ENCODE measurements at places on chromosomes 4 and X.

DNA sequence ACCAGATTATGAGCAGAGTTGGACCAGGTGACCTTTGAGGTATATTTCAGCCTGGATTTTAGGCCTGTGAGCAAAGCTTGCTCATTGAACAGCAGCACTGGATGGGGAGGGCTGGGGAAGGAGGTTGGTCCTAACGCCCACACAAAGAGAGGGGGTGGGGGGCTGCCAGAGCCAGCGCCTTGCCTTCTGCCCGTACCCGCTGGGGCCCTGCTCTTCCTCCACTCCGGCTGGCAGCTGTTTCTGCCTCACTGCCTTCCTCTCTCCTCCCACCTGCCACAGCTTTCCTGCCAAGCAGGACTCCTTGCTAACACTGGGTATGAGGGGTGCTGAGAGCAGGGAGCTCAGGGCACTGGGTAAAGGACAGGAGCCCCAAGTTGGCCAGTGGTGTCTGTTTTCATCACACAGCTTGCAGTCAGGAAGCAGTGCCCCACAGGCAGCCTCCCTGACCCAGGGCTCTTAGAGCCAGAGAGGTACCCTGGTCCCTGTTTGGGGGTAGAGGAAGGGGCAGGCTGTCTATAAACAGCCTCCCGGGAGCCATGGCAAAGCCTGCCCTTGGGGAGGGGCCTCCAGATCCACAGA lies 6.1 kb downstream of the NALF2 start:
- no peak for DNase-seq

DNA sequence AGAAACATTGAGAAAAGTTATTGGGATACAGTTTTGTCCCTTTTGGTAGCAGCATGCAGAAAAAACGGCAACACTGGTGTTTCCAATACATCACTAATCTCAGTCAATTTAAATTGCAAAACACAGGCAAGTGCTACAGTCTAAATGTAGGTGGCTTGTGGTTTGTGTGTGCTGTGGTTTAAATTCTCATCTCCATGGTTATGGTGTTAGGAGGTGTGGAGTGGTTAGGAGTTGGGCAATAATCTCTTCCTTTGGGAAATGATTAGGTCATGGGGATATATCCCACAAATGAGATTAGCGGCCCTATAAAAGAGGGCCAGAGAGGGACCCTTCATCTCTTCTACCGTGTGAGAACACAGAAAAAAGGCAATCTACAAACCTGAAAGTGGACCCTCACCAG lies 1344.3 kb downstream of the ADGRL3 start:
- DNase-seq: no peak

GRCh38 chrX:124045109-124045508 lies 83.6 kb downstream of the STAG2 start:
- DNase-seq: no peak

- no peak for DNase-seq
Measured at GRCh38 chr4:158912390-158912789, 143.6 kb downstream of the FNIP2 start.

DNA sequence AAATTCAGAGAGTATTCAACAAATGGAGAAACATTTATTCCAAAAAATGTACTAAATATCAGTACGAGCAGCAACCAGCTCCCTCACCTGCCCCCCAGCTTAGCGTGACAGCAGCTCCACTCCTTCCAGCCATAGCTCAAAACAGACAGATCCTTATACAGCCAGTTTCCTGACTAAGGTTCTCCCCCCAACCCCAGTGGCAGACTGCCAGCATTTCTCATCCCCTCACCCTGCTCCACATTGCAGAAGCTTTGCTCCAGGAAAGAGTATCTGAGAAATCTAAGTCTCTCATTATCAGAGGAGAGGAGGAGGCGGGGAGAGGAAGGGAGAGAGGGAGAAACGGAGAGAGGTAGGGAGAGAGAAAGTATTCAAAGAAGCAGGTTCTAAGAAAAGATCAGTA lies 53.3 kb upstream of the PASD1 start:
- no peak for DNase-seq

GRCh38 chr4:104470770-104471169 lies 23.9 kb downstream of the CXXC4 start:
- no peak for DNase-seq

- DNase-seq: no peak
Measured at GRCh38 chr4:90293320-90293719, 166.1 kb downstream of the CCSER1 start.

GRCh38 chr4:47543331-47543730 lies 58.3 kb downstream of the ATP10D start:
- no peak for DNase-seq

DNA sequence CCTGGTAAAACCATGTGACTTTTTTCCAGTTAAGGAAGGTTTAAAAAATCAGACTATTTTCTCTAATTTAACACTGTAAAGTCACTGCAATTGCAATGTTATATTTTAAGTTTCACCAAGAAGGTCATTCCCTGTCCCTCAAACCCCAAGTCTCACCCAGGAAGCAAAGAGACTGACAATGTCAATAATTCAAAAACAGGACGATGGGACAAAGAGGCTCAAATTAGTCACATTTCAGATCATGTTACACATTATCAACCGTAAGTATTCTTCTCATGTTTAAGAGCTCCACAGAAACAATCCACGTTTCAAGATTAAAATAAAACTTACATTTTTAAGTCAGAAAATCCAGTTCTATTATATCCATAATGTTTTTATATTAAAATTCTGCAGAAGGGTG lies 13.2 kb downstream of the SHISA3 start:
- DNase-seq: no peak

All from T-helper 22 cell (primary cell).